ENCODE measurements at places on chromosomes 12 and 14.

- no peak for DNase-seq
Observed at GRCh38 chr12:27549801-27550652, 26.0 kb downstream of the PPFIBP1 start.

DNA sequence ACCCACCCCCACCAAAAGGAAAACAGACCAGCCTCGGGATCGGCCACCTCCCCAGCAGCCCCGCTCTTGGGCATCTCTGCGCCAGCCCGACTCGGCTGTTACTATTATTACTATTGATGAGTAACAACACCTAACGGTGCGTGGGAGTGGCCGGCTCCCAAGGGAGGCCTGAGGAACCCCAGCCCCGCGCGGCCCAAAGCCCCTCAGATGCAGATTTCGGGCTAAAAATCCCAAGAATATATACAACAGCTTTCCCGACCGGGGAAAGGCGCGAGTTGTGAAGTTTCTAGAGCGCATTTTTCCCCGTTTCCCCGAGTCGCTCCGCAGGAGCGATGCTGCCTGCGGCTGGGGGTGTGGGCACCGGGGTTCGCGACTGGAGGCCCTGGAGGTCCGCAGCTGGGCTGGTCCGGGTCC, 565 bp downstream of the NT5DC3 start:
- peak; percentile 10 for DNase-seq

DNA sequence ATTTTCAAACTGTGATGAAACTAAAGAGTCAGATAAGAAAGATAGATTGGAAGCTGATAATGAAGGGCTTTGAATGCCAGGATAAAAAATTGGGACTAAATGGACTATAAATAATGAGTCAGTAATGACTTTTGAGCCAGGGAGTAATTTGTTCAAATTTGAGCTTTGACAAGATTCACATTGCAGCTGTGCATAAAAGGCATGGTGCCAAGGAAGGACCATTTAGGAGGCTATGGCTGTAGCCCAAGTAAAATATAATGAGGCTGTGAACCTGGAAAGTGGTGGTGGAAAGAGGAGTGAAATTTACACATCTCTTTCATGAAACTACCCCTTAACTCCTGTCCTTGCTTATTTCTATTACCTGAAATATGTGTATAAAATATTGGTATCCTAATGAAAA, 218.5 kb downstream of the SLC6A15 start:
- DNase-seq, result no peak

DNA sequence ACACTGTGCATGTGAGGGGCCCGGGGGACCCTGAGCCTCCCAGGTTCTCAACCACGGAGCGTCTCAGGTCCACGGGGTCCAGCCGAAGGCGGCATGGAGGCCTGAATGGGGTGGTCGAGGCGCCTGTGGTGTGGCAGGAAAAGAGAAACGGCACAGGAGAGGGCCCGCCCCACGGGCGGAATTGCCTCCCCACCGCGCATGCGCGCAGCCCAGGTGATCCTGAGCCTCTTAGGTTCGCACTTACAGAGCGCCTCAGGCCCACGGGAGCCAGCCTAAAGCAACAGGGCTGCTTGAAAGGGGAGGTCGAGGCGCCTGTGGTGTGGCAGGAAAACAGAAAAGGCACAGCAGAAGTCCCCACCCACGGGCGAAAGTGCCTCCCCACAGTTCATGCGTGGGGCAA, 311.0 kb downstream of the ALG10 start:
- DNase-seq, result no peak

GRCh38 chr14:65354715-65355114, 57.8 kb upstream of the FUT8 start:
- no peak for DNase-seq

DNA sequence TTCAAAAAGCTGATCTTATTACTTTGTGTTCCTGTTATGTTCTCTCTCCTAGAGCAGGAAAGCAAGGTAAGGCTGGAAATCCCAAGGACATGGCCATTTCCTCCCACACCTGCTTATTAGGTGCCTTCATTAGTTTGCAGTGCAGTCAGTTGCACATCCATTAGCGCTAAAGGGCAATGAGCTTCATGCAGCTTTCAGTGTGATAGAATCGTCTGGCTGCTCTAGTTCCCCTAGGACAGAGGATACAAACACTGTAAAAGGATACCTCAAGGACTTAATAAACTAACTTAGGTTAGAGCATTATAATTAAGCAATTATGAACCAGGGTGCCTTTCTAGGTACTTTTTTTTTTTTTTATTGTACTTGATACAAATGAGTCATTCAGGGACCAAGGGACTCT, 21.1 kb downstream of the TMEM117 start:
- no peak for DNase-seq

GRCh38 chr12:49058366-49059044, 2.1 kb downstream of the KMT2D start:
- DNase-seq, result no peak

DNA sequence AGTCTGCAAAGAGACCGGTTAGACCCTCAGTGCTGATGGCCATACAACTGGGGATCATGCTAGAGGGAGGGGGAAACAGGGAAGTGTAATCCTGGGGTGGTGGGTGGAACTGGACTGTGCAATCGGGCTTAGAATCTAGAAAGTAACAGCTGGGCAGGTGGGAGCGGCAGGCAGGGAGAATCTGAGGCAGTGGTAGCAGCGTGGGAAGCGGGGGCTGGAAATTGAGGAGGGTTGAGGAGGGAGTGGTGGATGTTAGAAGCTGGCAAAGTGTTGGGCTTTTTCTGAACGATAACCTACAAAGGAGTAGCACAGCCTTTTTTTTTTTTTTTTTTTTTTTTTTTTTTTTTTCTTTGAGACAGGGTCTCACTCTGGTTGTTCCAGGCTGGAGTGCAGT, 3.1 kb upstream of the IGFBP6 start:
- DNase-seq, result no peak

DNA sequence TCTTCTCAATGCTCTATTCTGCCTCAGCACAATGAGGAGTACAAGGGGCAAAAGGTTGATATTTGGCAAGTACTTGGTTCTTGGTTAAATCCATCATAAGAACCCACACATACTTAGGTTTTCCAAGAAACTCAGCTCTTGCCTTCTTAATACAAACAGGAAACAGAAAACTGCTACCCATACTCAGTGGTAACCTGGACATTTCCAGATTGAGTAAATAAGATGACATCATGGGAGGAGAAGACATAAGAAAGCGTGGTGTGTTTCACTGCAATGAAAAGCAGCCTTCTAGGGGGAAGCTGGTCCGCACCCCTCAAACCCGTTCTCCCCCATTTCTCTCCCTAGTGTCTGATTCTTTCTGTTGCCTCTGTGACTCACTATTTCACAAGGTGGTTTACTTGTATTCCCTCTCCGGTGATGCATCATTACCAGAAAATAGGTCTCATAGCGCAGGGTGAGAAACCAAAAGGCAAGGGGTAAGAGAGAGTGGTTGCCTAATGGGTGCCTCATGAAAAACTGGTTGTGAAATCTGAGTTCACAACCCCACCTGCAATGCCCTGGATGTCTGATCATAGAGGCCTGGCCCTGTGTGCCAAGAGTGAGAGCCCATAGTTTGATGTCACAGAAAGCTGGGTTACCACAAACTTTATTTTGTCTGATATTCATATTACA, 326.5 kb upstream of the TBX3 start:
- no peak for DNase-seq

Measured in CD4-positive, alpha-beta T cell treated with Interleukin-2 at 100 ng/mL for 4 hours (primary cell).